ENCODE measurements at places on chromosomes 7 and 10.

- DNase-seq: no peak
These were observed 200.1 kb upstream of the RNF32 start for GRCh38 chr7:156440456-156440855.

- no peak for DNase-seq
These were observed 10.9 kb downstream of the CTTNBP2 start for GRCh38 chr7:117862378-117862777.

- DNase-seq: no peak
These were observed 30.0 kb downstream of the SMC3 start for GRCh38 chr10:110597476-110597875.

- DNase-seq: no peak
These were observed 418.1 kb downstream of the ZNF716 start for GRCh38 chr7:57867884-57868701.

- DNase-seq: no peak
These were observed 128.1 kb upstream of the SP4 start for GRCh38 chr7:21299766-21300165.

DNA sequence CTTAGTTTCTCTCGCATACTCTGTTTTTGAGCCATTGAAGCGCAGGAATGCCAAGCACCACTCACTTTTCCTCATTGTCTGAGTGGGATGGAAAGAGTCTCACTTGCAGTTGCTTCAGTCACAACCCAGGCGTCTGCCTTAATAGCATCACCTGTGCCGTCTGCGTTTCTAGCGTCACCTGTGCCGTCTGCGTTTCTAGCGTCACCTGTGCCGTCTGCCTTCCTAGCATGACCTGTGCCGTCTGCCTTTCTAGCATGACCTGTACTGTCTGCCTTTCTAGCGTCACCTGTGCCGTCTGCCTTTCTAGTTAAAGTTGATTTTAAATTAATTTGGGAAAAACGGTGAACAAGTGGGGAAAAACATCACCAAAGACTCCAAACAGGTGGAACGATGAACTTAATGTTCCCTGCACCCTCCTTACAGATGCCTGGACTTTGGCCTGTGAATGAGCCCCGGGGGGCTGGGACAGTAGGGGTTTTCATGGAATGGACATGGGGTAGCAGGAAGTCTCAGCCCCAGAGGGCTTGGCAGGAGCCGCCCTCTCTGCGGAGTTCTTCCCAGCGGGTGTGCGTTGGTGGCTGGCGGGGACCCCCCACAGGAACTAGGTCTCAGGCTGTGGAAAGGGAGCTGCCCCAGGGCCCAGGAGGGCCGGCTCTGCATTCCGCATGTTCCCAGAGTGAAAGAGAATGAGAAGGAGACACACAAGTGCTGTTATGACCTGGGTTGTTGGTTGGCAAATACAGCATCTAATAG is 3.5 kb downstream of the ZNF511 start:
- no peak for DNase-seq

DNA sequence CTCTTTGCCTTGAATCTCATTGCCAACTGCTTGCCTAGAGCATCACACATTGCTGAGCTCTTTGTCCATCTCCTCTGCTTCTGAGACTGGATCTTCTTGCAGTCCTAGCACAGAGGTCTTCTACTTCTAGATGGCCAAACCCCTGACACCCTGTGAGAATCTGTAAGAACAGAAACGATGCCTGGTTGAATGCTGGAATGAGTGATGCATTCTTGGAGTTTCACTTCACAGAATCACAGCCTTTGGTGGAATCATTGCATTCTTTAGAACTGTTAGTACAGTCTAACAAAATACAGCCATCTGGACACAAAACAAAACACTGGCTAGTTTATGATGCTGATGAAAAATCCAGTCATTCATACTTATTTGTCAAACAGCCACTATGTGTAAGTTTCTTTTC is 141.7 kb upstream of the ITGB1 start:
- DNase-seq: no peak
